ENCODE measurements at places on chromosomes 3 and 15.

GRCh38 chr15:71152542-71152941 is 37.3 kb downstream of the THSD4 start:
- DNase-seq = no peak

DNA sequence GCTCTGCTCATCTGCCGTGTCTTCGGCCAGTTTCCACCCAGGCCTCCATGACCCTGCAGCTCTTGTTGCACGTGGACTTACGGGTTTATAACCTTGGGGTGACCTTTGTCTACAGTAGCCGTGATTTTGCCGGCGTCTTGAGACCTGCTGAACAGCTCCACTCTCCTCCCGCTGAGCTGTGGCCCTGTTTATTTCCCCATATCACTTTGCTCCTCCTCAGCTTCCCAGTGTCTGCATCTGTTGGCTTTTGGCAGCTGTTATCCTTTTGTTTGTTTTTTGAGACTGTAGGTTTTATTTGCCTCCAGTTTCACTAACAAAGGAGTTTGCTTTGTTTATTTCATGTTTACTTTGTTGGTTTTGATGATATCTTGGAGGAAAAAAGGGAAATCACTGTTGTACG is 29.3 kb upstream of the SLC28A1 start:
- no peak for DNase-seq

- no peak for DNase-seq
These were observed 2.1 kb downstream of the SLC41A3 start for GRCh38 chr3:126081618-126082361.

DNA sequence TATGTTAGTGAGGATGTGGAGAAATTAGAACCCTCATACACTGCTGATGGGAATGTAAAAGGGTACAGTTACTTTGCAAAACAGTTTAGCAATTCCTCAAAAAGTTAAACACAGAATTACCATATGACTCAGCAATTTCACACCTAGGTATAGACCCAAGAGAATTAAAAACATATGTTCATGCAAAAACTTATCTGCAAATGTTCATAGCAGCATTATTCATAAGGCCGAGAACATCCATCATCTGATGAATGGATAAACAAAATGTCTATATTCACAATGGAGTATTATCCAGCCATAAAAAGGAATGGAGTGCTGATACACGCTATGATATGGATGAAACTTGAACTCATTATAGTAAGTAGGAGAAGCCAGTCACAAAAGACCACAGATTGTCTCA is 10.3 kb downstream of the SEC13 start:
- no peak for DNase-seq

- DNase-seq = no peak
These were observed 101.3 kb downstream of the LINGO1 start for GRCh38 chr15:77531191-77532000.

DNA sequence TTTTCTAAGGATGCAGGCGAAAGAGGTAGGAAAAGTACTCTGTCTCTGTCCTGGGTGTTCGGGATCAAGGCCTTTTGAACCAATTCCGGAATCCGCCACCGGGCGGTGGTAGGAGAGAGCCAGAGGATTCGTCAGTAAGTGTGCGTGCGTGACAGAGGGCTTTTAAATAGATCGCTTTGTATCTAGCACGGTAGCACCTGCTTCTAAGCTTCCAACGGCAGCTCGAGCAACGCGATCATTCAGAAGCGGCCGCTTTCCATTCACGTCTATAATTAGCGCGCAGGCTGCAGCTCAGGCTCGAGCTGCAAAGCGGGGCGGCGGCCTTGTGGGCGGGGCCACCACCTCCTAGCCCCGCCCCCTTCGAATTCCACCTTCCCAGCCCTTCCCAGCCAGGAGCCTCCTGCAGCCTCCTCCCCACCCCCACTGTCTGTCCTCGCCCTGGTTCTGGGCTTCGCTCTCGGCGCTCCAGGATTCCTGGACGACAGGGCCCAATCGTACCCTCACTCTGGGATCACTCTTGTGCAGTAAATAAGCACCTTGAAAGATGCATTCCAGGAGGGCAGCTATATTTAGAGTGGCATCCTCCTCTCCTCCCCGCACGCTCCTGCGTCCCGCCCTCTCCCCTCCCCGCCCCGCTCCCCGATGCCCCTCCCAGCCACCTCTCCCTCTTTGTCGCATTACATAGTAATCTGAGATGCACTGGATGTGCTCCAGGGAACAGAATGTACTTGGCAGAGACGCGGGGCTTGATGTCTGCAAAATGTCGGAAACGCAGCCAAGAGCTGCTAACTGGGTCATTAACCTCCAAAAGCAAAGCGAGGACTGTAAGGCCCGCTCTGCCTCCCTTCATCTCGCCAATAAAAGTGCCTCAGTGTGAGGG is 224.1 kb upstream of the TPRG1 start:
- DNase-seq = no peak

- no peak for DNase-seq
These were observed 176.1 kb upstream of the THBS1 start for GRCh38 chr15:39404767-39405181.

GRCh38 chr3:65846936-65847335 is 191.8 kb downstream of the MAGI1 start:
- DNase-seq = no peak

DNA sequence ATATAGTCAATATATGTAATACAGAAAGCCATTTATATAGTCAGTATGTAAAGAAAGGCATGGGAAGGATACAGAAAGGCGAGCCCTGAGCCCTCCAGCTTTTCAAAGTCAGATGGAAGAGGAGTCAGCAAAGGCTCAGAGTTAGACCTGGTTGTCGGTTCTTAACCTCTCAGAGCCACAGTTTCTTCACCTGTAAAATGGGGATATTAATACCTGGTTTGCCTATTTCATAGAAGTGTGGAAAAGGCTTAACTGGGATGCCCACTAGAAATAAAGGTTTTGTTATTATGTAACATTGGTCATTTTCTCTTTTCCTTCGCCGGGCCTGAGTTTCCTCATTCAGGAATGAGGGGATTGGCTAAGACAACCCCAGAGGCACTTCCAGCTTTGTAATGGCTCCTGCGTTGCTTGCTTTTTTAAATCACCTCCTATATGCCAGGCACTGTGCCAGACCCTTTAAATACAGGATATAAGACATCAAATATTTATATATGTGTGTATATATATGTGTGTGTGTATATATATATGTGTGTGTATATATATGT is 2.4 kb downstream of the CRELD1 start:
- DNase-seq = no peak

DNA sequence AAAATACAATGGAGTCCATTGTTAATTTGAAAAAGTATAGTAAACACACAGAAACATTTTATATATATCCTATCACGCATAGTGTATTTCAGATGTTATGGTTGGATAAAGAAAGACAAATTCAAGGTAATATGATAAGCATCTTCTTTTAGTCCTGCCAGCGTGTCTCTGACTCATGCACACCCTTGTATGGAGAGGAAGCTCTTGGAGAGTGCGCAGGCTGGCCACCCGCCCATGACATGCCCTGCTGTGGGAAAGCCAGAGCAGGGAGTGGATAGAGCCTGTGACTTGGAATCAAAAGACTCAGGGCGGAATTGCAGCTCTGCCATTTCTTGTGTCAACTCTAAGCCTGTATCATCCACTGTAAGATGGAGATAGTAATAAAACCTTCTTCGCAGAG is 23.0 kb upstream of the COPG1 start:
- no peak for DNase-seq

DNA sequence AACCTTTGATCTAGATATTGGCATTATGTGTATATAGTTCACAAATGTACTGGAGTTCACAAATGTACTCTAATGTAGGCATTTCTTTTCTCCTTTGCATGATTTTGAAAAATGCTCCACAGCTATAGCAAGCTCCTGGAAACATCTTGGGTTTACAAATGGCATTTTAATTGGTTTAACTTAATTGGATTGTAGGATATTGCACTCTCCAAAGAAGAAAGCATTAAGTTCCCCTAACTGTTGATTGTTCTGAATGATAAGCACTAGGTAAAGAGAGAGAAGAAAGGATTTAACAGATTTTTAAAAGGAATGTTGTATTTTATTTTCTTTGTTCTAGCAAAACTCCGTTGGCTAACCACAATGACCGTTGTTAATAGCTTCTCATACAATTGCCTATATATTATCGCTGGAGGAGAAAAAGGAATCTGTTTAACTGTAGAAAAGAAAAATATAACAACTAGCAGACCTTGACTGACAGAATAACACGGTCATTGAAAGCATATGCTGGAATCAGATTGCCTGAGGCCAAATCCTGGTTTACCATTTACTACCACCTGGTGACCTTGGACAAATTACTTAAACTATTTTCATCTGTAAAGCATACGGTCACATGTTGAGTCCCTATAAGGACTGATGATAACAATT is 170.8 kb downstream of the PEX5L start:
- no peak for DNase-seq

GRCh38 chr3:100227511-100227921 is 33.3 kb upstream of the TBC1D23 start:
- no peak for DNase-seq

DNA sequence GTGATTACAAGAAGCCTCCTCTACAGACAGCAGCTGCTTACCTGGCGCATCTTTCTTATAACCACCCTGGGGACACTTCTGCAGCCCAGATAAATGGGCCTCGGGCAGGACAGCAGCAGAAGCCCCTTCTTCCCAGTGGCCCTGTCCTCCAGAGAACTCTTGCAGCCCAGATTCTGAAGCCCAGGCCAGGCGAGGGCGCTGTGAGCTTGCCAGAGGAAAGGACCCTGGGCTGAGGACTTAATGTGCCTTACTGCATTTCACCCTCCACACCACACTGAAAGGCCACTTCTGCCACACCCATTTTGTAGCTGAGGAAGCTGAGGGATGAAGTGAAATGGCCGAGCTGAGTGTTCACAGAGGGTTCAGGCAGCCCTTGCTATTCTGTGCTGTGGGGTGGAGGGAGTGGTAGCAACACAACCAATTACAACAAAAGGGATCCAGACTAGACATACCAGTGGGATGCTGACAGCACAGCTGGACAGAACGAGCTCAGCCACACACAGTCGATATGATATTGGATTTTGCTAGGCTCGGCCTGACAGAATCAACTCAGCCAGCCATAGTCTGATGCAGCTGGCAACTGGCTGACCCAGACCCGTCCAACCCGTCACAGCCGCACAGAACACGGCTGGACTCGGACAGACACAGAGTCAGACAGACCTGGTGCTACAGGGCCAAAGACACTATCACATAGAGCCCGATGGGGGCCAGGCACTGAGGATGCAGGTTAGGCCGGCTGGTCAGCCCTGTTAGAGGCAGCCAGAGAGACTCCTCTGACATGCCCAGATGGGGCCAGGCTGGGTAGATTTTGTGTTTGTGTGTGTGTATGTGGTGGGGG is 7.3 kb downstream of the ACOX2 start:
- no peak for DNase-seq

GRCh38 chr3:186473166-186473565 is 71.0 kb downstream of the CRYGS start:
- DNase-seq = no peak

- no peak for DNase-seq
These were observed 41.3 kb upstream of the ROBO2 start for GRCh38 chr3:76998555-76998954.
